ENCODE measurements at places on chromosomes 1 and 21. TPM values are rescaled to one million over a fixed set of nuclear protein-coding genes. Genes with fewer than 3 reads are reported as not detected.

DNA sequence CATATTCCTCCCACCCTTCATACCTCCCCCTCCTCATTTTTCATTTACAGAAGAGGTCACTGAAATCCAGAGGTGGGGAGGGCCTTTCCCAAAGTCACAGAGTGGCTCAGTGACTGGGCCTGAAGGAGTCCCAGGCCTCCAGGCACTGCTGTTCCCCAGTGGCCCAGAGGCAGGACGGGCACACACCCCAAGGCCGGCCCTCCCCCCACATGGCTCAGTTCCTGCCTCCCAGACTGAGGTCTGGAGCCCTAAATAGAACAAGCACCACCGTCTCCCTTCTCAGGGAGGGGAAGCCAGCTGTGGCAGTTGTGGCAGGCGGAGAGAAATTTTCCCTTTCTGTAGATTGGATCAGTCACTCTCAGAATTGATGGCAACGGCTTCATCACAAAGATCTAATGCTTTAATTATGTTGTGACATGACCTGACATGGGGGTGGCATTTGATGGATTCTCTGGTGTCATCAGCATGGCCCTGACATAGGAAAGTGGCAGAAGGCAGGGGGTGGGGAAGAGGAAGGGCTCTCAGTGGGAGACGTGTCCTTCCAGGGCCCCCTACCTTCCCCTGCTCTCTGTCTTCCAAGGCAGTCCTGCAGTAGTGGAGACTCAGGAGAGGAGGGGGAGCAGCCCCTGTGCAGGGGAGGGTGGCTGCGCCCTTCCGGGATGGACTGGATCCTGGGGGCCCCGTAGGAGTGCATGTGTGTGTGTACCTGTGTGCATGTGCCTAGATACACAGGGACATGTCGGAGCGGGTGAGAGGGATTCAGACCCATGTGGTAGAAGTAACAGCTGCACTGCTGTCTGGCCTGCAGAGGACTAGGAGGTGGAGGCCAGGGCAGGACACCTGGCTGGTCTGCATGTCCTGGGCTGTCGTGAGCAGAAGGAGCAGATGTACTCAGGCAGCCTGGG, 41.2 kb upstream of the FOXO6 start:
- H3K4me1 ChIP-seq: no peaks in the 10 kb centered on the region
- H3K27ac ChIP-seq: no peak overlapping the region
- no peak for DNase-seq
- peaks cover 6% of the 10 kb centered on the region for H3K27me3 ChIP-seq

GRCh38 chr1:87706203-87706602, 377.5 kb downstream of the LMO4 start:
- H3K4me1 ChIP-seq: peaks cover 17% of the 10 kb centered on the region
- H3K36me3 ChIP-seq: no peaks in the 10 kb centered on the region
- H3K4me3 ChIP-seq: no peak overlapping the region
- no peaks in the 10 kb centered on the region for H3K27me3 ChIP-seq
- H3K27ac ChIP-seq: peak overlapping the region; percentile 9

- H3K36me3 ChIP-seq: no peaks in the 10 kb centered on the region
- no peaks in the 10 kb centered on the region for H3K27me3 ChIP-seq
- H3K27ac ChIP-seq: no peak overlapping the region
- no peaks in the 10 kb centered on the region for H3K4me1 ChIP-seq
Measured at GRCh38 chr1:43056981-43057391, 98.3 kb upstream of the SLC2A1 start.

- no peak overlapping the region for H3K27ac ChIP-seq
- no peaks in the 10 kb centered on the region for H3K36me3 ChIP-seq
- peaks cover 14% of the 10 kb centered on the region for H3K27me3 ChIP-seq
- no peak overlapping the region for H3K4me3 ChIP-seq
- no peaks in the 10 kb centered on the region for H3K4me1 ChIP-seq
- peak; percentile 35 for DNase-seq
Measured at GRCh38 chr1:216005916-216006315, 417.3 kb downstream of the USH2A start.

DNA sequence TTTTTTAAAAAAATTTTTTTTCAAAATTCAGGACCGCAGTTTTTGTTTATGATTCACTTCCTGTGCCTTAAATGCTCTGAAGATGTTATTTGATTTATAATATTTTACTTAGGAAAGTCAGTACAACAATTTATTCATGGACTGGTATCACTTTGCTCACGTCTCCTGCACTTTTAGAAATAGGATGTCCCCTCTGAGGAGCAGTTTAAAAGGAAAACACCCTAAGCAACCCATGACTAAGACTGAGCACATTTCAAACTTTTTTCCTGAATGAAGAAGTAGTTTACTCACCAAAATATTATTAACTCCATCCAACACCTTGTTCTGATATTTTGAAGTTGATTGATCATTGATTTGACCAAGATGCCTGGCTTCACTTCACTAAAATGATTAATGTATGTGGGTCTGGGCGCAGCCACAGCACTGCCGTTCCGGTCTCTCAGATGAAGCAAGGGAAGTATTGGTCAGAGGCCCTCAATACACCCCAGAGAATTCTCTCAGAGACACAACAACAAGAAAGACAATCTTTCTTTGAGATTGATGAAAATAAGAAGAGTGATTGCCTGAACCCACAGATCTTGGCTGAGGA, 223.9 kb downstream of the TGFB2 start:
- DNase-seq: peak; percentile 29
- no peaks in the 10 kb centered on the region for H3K36me3 ChIP-seq
- H3K27ac ChIP-seq: no peak overlapping the region
- H3K4me1 ChIP-seq: peaks cover 10% of the 10 kb centered on the region
- no peaks in the 10 kb centered on the region for H3K27me3 ChIP-seq

- no peaks in the 10 kb centered on the region for H3K27me3 ChIP-seq
- peaks cover 20% of the 10 kb centered on the region for H3K4me1 ChIP-seq
- no peak for DNase-seq
- peak overlapping the region; percentile 97 for H3K27ac ChIP-seq
- H3K4me3 ChIP-seq: no peak overlapping the region
- peaks cover 26% of the 10 kb centered on the region for H3K36me3 ChIP-seq
Measured at GRCh38 chr1:67689267-67690017, 4.4 kb downstream of the GADD45A start.

- no peaks in the 10 kb centered on the region for H3K27me3 ChIP-seq
- peaks cover 12% of the 10 kb centered on the region for H3K4me1 ChIP-seq
- H3K27ac ChIP-seq: peak overlapping the region; percentile 79
- H3K4me3 ChIP-seq: no peak overlapping the region
- H3K36me3 ChIP-seq: no peaks in the 10 kb centered on the region
Measured at GRCh38 chr1:226820941-226821718, 49.3 kb upstream of the PSEN2 start.

DNA sequence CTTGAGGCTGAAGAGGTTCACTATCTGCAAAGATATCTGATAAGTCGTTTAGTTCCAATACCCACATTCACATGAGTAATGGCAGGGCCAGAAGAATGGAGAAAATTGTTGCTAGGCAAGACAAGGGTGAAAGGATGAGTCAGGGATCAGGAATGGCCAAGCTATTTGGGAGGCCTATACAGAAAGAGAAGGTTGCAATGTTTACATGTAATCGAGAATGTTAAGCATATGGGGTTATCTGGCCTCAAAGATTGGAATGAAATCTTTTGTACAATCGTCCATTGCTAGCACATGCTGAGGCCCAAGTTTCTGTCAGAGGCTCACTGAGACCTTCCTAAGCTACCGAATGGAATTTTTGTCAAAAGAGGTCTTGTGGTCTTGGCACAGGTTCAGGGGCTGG, 299.9 kb upstream of the PLD5 start:
- no peaks in the 10 kb centered on the region for H3K36me3 ChIP-seq
- H3K27me3 ChIP-seq: no peaks in the 10 kb centered on the region
- no peak overlapping the region for H3K27ac ChIP-seq
- no peak overlapping the region for H3K4me3 ChIP-seq
- no peaks in the 10 kb centered on the region for H3K4me1 ChIP-seq
- no peak for DNase-seq

DNA sequence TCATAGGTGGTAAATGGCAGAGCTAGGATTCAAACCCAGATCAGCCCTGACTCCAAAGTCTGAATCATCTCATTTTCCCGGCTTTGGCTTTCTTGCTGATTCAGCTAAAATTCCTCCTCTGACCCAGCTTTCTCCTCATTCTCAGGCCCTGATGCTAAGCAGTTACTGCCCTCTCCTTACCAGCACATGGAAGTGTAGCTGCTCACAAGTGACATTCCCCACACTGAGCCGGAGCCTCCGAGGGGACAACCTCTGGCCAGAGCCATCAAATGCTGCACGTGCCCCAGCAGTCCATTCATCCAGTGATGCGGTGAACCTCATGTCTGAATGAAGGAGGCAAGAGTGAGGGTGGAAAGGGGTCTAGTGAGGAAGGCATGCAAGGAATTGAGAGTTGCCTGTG, 11.1 kb downstream of the ITGA10 start:
- no peak overlapping the region for H3K4me3 ChIP-seq
- no peaks in the 10 kb centered on the region for H3K27me3 ChIP-seq
- H3K4me1 ChIP-seq: no peaks in the 10 kb centered on the region
- no peak for DNase-seq

GRCh38 chr1:104488296-104489015, 738.8 kb downstream of the AMY1C start:
- no peaks in the 10 kb centered on the region for H3K4me1 ChIP-seq
- no peaks in the 10 kb centered on the region for H3K36me3 ChIP-seq
- H3K4me3 ChIP-seq: no peak overlapping the region
- no peak for DNase-seq
- no peaks in the 10 kb centered on the region for H3K27me3 ChIP-seq

GRCh38 chr1:231558708-231559185, 30.3 kb downstream of the TSNAX start:
- H3K4me1 ChIP-seq: peaks cover 13% of the 10 kb centered on the region
- H3K27me3 ChIP-seq: no peaks in the 10 kb centered on the region
- H3K36me3 ChIP-seq: 0 out of 2 replicates have a peak, but pooled peaks cover 14% of the 10 kb centered on the region
- no peak for DNase-seq
- no peak overlapping the region for H3K4me3 ChIP-seq

DNA sequence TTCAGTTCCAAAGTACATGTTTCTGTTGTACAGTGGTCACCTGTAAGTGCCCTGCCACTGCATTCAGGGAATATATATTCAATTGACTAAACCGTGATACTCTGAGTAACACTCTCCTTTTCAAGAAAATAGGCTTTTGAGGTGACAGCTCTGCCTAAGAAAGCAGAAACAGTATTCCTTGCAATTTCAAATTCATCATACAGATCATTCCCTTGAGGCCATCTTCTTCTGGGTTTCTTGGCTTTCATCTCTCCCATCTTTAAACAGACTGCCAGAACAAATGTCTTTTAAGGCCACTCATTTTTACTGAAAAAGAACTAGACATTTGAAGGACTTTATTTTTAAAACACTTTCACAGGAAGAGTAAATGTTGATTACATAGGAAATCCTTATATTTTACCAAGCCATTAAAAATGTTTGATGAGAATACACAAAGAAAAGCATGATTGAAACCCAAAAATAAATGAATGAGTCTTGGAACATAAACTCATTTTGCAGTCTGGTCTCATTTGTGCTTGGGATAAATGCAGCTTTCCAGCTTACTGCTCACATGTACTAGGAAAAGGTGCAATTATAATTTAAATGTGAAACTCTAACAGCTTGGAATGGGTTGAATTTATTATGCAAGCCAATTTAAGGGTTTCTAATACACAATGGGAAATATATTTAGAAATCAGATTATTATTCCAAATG, 34.7 kb downstream of the PLPPR5 start:
- no peaks in the 10 kb centered on the region for H3K4me1 ChIP-seq
- no peaks in the 10 kb centered on the region for H3K27me3 ChIP-seq
- no peaks in the 10 kb centered on the region for H3K36me3 ChIP-seq
- no peak overlapping the region for H3K27ac ChIP-seq
- no peak for DNase-seq
- H3K4me3 ChIP-seq: no peak overlapping the region

GRCh38 chr1:170267317-170267716, 121.6 kb downstream of the NTMT2 start:
- peak; percentile 20 for DNase-seq
- H3K4me3 ChIP-seq: no peak overlapping the region
- H3K4me1 ChIP-seq: peaks cover 6% of the 10 kb centered on the region
- H3K27me3 ChIP-seq: no peaks in the 10 kb centered on the region

- H3K4me3 ChIP-seq: no peak overlapping the region
- H3K4me1 ChIP-seq: no peaks in the 10 kb centered on the region
- H3K27me3 ChIP-seq: no peaks in the 10 kb centered on the region
- H3K27ac ChIP-seq: no peak overlapping the region
- DNase-seq: no peak
Measured at GRCh38 chr1:60598041-60598910, 484.1 kb upstream of the NFIA start.

- H3K36me3 ChIP-seq: no peaks in the 10 kb centered on the region
- H3K4me1 ChIP-seq: no peaks in the 10 kb centered on the region
- H3K27ac ChIP-seq: no peak overlapping the region
- no peaks in the 10 kb centered on the region for H3K27me3 ChIP-seq
Measured at GRCh38 chr1:76105372-76105771, 30.8 kb downstream of the ST6GALNAC3 start.

- H3K27ac ChIP-seq: peak overlapping the region; percentile 61
- no peak for DNase-seq
- H3K4me1 ChIP-seq: peaks cover 38% of the 10 kb centered on the region
- H3K4me3 ChIP-seq: peak overlapping the region; percentile 68
Measured at GRCh38 chr1:53766194-53766742, 27.3 kb upstream of the GLIS1 start.

GRCh38 chr1:2199042-2199810, 4.7 kb upstream of the FAAP20 start:
- H3K27ac ChIP-seq: peak overlapping the region; percentile 76
- H3K4me3 ChIP-seq: peak overlapping the region; percentile 82
- H3K4me1 ChIP-seq: peaks cover 7% of the 10 kb centered on the region

GRCh38 chr1:156747742-156748669, 3.5 kb downstream of the HDGF start:
- peak overlapping the region; percentile 100 for H3K27ac ChIP-seq
- peak; percentile 67 for DNase-seq
- peaks cover 41% of the 10 kb centered on the region for H3K4me1 ChIP-seq
- H3K36me3 ChIP-seq: no peaks in the 10 kb centered on the region
- peak overlapping the region; percentile 78 for H3K4me3 ChIP-seq
- no peaks in the 10 kb centered on the region for H3K27me3 ChIP-seq

GRCh38 chr1:35361638-35362037, 93.1 kb downstream of the ZMYM4 start:
- H3K4me1 ChIP-seq: no peaks in the 10 kb centered on the region
- peaks cover 5% of the 10 kb centered on the region for H3K36me3 ChIP-seq
- no peaks in the 10 kb centered on the region for H3K27me3 ChIP-seq
- no peak overlapping the region for H3K4me3 ChIP-seq

The NLRP3 gene
- total RNA-seq: 0.76 TPM

The WNT3A gene
- not detected for total RNA-seq

The VANGL2 gene
- not detected for total RNA-seq

The EPHA10 gene
- total RNA-seq: not detected

The GDAP2 gene
- 17.9 TPM for total RNA-seq

The PALMD gene
- total RNA-seq: not detected

The HORMAD1 gene
- not detected for total RNA-seq
